ENCODE measurements at places on chromosomes 13 and 19.

- DNase-seq, result no peak
These were observed 227.8 kb downstream of the LACC1 start for GRCh38 chr13:44107357-44108121.

- DNase-seq, result no peak
These were observed 22.5 kb downstream of the CCDC8 start for GRCh38 chr19:46390866-46391265.

DNA sequence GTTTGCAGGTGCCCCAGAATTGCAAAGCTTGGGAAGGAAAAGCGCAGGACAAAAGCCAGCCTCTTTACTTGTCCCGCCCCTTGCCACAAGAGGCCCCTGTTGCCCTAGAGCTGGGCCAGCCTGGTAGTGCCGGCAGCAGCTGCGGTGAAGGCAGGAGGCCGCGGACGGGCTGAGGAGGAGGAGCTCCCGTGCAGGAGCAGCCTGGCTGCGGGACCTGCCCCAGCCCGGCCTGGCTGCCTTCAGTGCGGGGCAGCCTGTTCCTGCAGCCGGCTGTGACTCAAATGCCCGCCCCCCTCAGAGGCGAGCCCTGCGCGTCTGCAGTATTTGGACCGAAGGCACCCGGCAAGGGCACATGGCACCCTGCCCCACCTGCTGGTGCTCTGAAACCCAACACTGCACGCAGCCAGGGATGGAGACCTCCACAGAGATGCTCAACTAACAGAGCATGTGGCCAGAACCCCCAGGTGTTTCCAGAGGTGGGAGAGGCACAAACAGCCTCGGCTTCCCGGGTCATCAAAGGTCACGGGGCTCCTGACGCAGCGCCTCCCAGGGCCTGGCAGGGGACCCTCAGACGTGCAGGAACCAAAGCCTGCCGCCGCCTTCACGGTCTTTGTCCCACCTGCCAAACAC is 29.7 kb downstream of the NAXD start:
- peak; percentile 70 for DNase-seq

- DNase-seq, result no peak
These were observed 53.9 kb upstream of the OBI1 start for GRCh38 chr13:78712831-78713230.

GRCh38 chr19:31181535-31181934 is 167.7 kb downstream of the TSHZ3 start:
- no peak for DNase-seq

GRCh38 chr13:99695857-99696256 is 194.6 kb downstream of the TM9SF2 start:
- DNase-seq, result no peak

GRCh38 chr19:9667898-9668297 is 7.0 kb downstream of the ZNF562 start:
- no peak for DNase-seq

- no peak for DNase-seq
These were observed 3.2 kb downstream of the SH3GL1 start for GRCh38 chr19:4396949-4397783.

- no peak for DNase-seq
These were observed 247.0 kb upstream of the NBEA start for GRCh38 chr13:34695063-34695462.

DNA sequence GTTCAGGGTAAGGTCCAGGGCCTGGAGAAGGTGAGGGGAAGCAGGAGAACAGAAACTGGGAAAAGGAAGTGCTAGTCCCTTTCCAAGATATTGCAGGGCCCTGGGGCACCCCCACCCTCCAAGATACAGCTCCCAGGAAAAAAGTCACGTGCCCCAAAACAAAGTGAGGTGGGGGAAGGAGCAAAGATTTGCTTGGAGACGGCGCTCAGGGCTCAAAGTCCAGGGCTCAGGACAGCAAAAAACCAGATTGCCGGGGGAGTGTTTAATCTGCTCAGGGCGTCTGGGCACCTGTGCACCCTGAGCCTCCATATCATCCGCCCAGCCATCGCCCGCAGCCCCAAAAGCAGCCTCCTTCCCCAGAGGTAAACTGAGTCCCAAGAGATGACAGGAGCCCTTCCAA is 6.3 kb downstream of the SMIM24 start:
- no peak for DNase-seq

DNA sequence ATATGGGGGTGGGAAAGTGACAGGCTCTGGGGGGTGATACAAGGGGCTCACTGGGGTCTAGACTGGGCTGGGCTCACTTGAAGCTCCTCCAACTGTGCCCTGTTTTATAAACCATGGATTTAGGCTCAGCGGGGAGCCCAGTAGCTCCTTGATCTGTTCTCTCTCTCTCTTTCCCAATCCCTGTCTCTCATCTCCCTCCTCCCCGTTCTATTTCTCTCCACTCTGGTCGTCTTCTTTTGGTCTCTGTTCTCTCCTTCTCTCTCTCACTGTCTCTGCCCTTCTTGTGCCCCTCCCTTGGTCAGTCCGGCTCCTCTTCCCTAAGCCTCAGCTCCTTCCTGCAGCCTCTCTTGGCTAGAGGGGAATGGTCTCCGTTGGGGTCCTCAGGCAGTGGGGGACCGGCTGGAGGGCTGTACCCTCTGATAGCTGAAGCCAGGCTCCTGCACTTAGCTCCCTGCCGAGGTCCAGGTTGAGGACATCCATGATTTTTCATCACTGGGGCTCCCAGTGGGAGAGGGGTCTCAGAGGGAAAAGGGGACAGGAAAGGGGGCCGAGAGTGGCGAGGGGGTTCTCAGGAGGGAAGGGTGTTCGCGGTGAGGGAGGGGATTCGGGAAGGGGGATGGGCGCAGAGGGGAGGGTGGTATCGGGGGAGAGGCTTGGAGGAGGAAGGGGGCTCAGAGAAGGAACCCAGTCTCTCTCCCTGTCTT is 8.5 kb downstream of the UNC13A start:
- DNase-seq, result no peak

DNA sequence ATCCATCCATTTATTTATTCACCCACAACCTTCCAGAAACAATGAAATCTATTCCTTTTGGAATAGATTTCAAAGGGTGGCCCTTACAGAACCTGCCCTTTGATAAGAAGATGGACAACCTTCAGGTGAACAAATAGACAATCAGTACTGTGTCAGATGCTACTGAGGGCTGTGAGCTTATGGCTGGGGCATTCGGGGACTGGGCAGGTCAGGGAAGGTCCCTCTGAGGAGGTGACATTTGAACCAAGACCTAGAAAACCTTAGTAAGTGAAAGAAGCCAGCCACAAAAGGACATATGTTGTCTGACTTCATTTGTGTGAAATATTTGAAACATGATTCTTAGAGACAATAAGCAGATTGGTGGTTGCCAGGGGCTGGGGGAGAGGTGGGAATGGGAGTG is 15.7 kb downstream of the ACTL9 start:
- DNase-seq, result no peak

GRCh38 chr13:29551214-29551613 is 44.3 kb downstream of the SLC7A1 start:
- no peak for DNase-seq

DNA sequence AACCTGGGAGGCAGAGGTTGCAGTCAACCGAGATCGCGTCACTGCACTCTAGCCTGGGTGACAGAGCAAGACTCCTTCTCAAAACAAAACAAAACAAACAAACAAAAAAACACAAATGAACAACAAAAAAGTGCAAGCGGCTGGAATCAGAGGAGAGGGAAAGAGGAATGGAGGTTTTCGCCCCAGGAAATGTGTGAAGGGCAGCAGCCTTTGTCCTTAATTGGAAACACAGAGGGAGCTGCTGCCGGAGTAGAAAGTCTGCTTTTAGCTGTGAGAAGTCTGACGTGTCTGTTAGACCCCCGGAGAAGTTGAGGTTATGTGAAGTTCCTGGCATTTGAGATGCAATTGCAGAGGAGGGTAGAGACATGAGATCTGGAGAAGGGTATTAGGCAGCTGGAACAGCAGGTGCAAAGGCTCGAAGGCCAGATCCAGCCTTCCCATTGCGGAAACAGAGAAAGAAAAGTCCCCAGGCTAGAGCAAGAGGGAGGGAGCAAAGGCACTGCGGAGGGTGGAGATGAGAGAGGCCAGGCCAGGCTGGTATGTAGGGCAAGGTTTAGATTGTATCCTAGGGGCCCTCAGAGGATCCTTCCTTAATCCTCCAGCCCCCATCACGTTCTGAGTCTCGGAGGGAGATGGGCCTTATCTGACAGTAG is 473 bp downstream of the TMIGD2 start:
- no peak for DNase-seq

DNA sequence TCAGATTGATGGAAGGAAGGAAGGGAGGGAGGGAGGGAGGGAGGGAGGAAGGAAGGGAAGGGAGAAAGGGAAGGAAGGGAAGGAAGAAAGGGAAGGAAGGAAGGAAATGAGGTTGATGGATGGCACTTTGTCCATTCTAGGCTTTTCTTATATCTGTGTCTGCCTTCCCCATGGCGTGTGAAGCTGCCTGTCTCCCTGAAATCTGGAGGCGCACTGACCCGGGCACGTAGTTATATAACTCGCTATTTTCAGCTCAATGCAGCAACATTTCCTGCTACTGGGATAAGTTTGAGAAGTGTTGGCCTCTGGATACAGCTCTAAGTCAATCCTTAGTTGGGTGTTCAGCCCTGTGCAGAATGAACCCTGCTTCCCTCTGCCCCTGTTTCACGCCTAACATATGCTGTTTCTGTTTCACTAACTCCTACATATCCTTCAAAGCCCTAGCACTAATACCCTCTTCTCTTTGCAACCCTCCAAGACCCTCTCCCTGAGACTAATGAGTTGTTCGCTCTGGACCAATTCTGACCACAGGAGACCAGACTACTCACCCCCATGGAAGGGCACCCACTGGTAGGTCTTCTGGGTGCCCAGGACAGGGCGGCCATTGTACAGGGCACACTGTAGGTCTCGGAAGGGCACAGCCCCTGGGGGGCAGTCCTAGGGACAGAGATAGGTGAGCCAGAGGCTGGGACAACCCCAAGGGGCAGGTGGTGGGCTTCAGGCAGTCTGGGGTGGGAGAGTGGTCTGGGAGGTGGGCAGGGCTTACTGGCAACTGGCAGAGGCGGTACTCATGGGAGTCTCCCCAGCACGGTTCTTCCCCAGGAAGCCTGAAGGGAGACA is 3.0 kb downstream of the ADAMTSL5 start:
- no peak for DNase-seq
